ENCODE measurements at places on chromosomes 3 and 15.

DNA sequence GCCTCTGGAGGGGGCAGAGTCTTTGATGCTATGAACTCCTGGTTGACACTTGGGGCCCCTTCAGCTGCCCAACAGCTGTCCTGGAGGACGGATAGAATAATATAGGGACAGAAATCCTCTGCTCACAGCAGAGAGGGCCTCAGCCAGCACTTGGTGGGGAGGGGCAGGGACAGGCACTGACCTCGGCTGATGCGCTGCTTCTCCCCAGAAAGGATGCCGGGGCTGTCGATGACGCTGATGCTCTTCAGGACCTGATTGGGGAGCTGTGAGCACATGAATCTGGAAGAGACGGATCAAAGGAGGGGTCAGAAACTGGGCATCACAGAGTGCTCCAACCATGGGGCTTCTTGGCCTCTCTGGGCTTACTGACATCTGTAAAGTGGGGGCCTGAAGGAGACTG lies 29.5 kb downstream of the EHD4 start:
- DNase-seq: no peak

- DNase-seq: no peak
Observed at GRCh38 chr15:73383310-73384189, 14.8 kb upstream of the HCN4 start.

DNA sequence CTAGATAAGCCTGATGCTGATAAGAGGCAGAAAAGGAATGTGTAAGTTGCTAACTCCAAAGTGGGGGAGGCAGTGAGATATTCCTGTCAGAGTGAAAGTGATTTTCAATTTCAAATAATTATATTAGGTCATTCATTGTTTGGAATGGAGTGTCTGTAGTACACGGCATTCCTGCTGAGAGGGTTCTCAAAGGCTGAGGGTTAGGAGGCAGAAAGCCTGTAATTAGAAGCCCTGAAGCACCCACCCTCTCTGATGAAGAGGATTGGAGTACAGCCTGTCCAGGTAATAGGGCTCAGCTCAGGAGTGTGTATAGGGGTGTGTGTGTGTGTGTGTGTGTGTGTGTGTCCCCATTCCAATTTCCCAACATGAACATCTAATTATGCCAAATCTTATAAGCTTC lies 486.8 kb downstream of the MAGI1 start:
- DNase-seq: no peak

DNA sequence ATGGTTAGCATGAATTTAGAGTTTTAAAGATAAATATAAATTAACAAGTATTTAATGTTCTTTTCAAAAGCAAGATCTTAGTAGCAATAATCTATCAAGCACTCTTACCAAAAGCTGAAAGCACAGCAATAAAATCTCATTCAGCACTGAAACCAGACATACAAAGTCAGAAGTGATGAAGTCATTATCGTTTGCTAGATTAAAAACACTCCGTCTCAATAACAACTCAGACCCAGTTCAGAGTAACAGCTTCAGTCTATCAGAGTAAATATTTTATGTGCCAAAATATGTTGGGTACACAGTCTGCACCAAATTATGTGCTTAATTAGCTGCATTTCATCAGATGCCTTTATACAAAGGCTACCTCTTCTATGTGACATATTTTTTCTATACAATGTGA lies 41.6 kb downstream of the CPA3 start:
- DNase-seq: no peak

DNA sequence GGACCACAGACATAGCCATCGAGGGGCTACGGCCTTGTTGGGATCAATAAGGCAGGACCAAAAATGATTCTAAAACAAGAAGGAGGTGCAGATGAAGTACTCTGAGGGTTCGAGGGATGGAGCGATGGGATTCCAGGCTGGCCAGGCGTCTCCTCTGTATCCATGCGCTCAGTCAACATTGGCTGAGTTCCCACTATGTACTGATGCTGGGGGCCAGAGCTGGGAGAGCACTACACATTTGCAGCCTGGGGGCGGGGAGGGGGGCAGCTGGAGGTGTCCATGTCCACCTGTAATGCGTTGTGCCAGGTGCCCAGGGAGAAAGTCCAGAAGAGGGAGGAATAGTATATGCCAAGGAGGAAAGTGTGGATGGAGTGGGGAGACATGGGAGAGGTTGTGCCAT lies 81.5 kb downstream of the AAGAB start:
- no peak for DNase-seq

DNA sequence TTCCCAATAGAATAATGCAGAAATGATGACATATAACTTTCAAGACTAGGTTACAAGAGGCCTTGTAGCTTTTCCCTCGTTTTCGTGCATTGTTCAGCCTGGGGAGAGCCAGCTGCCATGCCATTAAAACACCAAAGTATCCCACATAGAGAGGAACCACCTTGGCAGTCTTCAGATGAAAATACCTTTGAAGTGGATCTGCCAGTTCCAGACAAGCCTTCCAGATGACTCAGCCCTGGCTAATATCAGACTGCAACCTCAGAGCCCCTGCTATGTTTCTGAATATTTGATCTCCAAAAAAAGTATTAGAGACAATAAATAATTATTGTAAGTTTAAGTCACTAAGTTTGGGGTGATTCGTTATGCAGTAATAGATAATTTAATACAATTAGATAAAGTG lies 294.3 kb upstream of the GBE1 start:
- no peak for DNase-seq

GRCh38 chr3:43349716-43350115 lies 63.4 kb downstream of the SNRK start:
- no peak for DNase-seq

DNA sequence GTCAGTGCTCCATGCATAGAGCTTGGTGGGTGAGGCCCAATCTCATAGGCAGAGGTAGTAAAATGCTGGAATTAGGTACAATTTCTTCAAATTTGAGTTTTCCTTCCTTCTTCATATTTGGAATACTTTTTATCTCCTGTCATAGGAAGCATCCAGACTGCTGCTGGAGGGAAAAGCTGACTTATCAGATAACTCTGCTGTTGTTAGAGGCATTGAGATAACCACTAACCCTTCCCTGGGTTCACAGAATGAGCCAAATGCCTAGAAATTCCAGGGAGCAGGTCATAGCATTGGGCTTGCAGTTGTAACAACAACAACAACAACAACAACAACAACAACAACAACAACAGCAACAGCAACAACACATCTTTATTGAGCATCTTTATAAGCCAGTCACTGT lies 332.7 kb downstream of the PDCD6IP start:
- no peak for DNase-seq

- peak; percentile 58 for DNase-seq
Observed at GRCh38 chr15:99755692-99756409, 22.6 kb upstream of the LYSMD4 start.

- no peak for DNase-seq
Observed at GRCh38 chr3:6229778-6230410, 631.0 kb upstream of the GRM7 start.

- DNase-seq: no peak
Observed at GRCh38 chr15:45133561-45133920, 3.7 kb downstream of the DUOX1 start.

- no peak for DNase-seq
Observed at GRCh38 chr3:134432236-134432635, 53.5 kb downstream of the ANAPC13 start.

- DNase-seq: no peak
Observed at GRCh38 chr3:124520970-124521369, 209.3 kb upstream of the UMPS start.

GRCh38 chr3:169953462-169954141 lies 13.0 kb upstream of the SEC62 start:
- DNase-seq: no peak

DNA sequence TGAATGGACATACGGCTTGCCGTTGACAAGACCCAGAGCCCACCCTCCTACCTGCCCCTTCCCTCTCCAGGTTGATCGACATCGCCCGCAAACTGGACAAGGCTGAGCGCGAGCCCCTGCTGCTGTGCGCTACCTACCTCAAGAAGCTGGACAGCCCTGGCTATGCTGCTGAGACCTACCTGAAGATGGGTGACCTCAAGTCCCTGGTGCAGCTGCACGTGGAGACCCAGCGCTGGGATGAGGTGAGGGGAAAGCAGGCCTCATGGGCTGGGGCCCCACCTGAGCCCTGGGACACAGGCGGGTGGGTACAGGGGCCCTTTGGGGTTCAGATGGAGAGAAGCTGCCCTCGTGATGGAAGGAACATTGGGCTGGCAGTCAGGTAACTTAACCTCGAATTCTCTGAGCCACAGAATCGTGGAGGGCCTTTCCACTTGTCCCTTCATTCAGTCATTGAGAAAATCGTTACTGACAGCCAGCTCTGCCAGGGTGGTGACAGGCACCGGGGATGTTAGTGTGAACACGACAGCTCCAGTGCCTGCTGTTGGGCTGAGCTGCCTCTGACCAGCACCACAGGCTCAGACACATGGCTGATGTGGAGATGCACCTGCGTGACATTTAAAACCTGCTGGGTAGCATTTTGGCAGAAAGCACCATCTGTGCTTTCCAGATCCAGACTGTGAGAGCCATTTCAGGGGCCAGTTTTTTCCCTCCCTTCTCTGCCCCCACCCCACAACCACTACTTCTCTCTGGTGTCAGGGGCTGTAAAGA lies 25.6 kb upstream of the RHO start:
- no peak for DNase-seq

DNA sequence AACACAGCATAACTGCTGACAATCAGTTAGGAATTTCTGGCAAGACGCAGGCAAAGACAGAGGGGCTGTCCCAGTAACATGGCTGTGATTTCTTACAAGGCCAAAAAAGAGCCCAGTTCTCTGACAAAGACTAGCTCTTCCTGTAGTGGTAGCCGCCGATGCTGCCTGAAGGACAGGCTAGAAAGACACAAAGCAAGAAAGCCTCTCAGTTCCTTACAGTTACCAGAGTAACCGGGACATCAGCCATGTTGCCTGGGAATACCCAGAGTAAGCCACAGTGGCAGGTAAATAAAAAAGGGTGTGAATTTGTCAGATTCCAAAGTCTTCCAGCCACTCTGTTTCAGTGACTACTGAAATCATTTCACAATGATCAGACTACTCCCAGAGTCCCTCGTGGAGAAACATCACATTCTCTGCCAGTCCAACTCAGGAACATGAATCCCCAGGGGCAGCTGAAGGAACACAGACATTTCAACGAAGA lies 493.6 kb upstream of the ADAMTS9 start:
- DNase-seq: no peak

DNA sequence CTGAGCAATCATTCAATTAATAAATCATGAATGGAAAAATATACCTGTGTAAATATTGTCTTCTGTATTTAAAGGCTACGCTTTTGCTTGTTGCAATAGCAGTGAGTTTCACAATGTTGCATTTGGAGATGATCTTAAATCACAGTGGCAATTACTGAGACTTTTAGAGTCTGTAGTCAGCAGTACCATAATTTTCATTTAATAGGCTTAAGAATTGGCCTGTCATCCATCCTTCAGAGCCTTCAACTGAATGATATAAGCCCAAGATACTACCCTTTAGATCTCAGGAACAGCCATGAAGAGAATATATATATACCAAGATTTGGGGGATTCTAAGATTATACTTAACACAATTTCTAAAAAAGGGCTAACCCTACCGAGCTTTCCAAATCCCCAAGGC lies 458.1 kb downstream of the GBE1 start:
- no peak for DNase-seq

DNA sequence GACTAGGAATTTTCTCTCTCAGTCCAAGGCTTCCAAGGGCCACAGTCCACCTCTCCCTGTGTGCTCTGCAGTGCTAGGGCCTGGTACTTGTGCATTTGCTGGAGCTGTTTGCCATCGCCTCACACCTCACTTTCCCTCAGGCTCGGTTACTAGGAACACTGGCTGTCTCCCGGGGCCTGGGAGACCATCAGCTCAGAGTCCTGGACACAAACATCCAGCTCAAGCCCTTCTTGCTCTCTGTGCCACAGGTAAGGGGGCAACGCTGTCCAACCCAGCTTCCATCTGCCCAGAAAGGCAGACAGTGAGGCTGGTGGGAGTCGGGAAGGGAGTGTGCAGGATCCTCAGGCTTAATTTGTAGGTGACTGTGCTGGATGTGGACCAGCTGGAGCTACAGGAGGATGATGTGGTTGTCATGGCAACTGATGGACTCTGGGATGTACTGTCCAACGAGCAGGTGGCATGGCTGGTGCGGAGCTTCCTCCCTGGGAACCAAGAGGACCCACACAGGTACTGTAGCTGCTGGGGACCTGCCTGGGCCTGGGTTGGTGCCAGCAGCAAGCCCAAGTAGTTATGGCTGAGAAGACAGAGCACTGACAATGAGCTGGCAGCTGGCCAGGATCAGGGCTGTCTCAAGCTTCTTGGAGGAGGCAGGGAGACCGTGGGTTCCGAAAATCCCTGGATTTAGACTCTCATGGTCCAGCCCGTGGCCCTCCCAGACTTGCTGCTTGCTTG lies 3.4 kb downstream of the PPM1M start:
- DNase-seq: no peak

GRCh38 chr15:86840996-86841395 lies 761.3 kb downstream of the AGBL1 start:
- no peak for DNase-seq

- DNase-seq: no peak
Observed at GRCh38 chr3:115598216-115598615, 25.1 kb upstream of the GAP43 start.

DNA sequence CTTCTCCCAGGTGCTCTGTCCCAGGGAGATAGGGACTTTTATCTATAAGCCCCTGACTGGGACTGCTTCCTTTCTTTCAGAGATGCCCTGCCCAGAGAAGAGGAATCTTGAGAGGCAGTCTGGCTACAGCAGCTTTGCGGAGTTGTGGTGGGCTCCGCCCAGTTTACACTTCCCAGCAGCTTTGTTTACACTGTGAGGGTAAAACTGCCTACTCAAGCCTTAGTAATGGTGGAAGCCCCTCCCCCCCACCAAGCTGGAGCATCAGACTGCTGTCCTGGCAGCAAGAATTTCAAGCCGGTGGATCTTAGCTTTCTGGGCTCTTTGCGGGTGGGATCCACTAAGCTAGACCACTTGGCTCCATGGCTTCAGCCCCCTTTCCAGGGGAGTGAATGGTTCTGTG lies 253.8 kb upstream of the ARL6 start:
- DNase-seq: no peak

DNA sequence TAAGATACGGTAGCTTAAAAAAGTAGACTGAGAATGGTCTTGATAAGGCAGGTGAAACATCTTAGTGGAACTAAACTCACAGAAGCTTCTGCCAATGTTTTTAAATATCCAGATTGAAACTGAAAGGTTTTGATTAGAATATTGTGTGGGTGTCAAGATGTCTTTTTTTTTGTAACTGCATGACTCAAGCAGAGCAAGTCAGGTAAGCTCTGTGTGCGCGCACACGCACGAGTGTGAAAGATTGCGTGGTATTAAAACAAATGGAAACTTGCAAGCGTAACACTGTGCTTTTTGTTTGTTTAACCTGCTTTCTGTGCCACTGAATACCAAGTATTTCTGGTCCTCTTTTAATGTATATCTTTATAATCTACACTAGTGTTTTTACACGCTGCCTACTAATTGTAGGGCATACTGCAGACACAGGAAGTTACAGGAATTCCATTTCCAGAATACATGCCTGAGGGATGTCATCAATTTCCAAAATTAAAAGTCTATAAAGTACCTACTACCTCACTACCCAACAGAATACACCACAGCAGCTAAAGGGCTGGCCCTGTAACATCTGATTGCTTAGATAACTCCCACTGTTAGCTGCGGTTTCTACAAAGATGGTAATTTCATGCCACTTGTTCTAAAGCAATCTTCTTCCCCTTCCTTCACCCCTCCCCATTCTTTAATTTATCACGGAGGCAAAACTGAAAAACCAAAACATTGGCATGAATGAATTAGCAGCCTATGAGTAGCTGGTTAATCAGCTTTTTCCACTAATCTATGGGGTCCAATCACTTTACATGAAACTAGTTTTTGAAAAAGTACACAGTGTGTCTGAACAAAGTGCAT lies 472.8 kb downstream of the SHQ1 start:
- no peak for DNase-seq

- DNase-seq: no peak
Observed at GRCh38 chr15:58139276-58139988, 1.3 kb downstream of the AQP9 start.
